ENCODE measurements at places on chromosomes 2 and 18. TPM values are rescaled to one million over a fixed set of nuclear protein-coding genes. Genes with fewer than 3 reads are reported as not detected.

OTOF gene
- not detected for total RNA-seq

DNA sequence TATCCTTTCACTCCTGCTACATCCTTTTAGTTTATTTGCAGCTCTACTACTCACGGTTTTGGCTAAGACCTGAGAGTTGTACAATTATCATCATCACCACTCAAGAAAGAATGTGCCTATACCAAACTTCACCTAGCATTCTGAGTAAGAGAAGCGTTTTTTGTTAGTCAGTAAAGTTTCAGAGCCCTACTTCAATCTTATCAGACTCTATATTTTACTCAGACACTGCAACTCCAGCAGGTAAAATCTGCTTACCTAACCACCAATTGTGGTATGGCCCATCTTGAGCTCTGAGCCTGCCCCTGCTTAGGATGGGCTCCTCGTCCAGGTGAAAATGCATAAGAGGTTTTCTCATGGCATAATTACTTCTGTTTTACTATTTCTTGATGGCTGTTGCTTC is 37.1 kb downstream of the ICOS start:
- H3K4me1 ChIP-seq, result no peaks in the 10 kb centered on the region
- no peaks in the 10 kb centered on the region for H3K27me3 ChIP-seq
- H3K36me3 ChIP-seq, result no peaks in the 10 kb centered on the region
- no peak for DNase-seq
- no peak overlapping the region for H3K27ac ChIP-seq
- H3K4me3 ChIP-seq, result no peak overlapping the region

M1AP gene
- 0.47 TPM for total RNA-seq

GRCh38 chr18:45100321-45101105 is 419.8 kb downstream of the SETBP1 start:
- no peak for DNase-seq
- H3K4me1 ChIP-seq, result peaks cover 26% of the 10 kb centered on the region
- H3K4me3 ChIP-seq, result no peak overlapping the region
- no peaks in the 10 kb centered on the region for H3K36me3 ChIP-seq
- no peaks in the 10 kb centered on the region for H3K27me3 ChIP-seq

- H3K4me3 ChIP-seq, result no peak overlapping the region
- no peak for DNase-seq
- H3K27ac ChIP-seq, result peak overlapping the region; percentile 58
- no peaks in the 10 kb centered on the region for H3K27me3 ChIP-seq
These were observed 20.2 kb downstream of the NFE2L2 start for GRCh38 chr2:177244244-177244771.

DNA sequence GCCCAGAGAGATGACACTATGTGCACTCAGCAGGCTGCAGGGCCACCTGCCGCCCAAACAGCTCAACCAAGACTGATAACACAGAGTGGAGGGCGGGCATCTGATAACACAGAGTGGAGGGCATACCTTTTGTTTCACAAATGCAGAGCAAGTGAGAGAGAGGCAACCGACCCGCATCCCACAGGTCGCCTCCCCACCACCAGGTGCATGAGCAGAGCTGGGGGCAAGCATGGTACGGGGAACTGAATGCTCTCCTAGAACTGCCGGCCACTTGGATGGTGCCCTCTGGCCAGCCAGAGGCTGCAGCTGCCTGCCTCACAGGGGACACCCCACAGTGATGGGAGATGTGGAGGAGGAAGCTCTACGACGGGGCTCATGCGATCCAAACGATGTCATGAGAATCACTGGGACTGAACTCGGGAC is 49.5 kb downstream of the ANO7 start:
- peaks cover 100% of the 10 kb centered on the region for H3K36me3 ChIP-seq
- H3K4me1 ChIP-seq, result no peaks in the 10 kb centered on the region
- H3K4me3 ChIP-seq, result no peak overlapping the region
- DNase-seq, result no peak
- H3K27me3 ChIP-seq, result no peaks in the 10 kb centered on the region

GRCh38 chr2:234500394-234501006 is 3.6 kb upstream of the ARL4C start:
- no peaks in the 10 kb centered on the region for H3K27me3 ChIP-seq
- H3K36me3 ChIP-seq, result no peaks in the 10 kb centered on the region
- H3K27ac ChIP-seq, result no peak overlapping the region
- peaks cover 3% of the 10 kb centered on the region for H3K4me1 ChIP-seq
- DNase-seq, result peak; percentile 53
- H3K4me3 ChIP-seq, result no peak overlapping the region

DNA sequence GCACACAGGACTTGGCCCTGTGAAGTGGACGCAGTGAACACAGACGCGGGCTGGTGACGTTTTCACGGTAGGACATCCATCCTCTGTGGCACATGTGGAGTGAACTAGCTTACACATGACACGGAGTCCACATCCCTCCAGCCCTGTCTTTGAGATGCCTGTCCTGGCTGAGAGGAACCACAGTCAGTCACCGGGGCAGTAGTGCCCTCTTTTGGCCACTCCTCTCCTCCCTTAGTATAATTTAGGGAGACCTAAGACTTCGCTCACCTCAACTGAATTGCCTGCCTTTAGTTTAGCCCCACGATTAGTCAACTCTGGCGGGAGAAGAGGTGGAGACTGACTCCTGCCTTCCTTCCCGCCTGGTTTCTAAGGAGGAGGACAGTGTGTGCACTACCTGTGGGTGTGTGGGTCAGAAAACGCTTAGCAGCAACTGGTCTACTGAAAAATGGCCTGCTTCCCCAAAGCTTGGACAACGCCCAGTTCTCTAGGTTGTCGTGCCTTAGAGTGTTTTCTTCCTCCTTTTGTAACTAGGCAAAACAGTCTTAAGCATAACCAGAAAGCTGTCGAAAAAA is 70.6 kb downstream of the MBP start:
- H3K4me3 ChIP-seq, result no peak overlapping the region
- peak overlapping the region; percentile 67 for H3K27ac ChIP-seq
- H3K36me3 ChIP-seq, result peaks cover 8% of the 10 kb centered on the region
- DNase-seq, result no peak
- H3K4me1 ChIP-seq, result peaks cover 14% of the 10 kb centered on the region

DNA sequence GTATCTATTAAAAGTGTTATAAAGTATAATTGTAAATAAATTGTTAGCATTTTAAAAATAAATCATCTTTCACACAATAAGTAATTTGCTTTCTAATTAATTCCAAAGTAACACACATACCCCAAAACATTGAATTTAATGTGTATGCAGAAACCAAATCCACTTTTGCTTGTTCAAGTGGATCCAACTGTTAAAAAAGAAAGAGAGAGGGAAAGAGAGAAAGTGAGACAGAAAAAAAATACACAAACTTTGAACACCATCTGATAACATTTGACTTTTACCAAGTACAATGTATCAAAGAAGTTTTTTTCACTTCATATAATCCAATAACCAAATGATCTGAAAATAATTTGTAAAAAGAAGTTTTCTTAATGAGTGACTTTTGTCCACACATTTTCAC is 16.6 kb downstream of the C1D start:
- no peaks in the 10 kb centered on the region for H3K4me1 ChIP-seq
- H3K4me3 ChIP-seq, result no peak overlapping the region
- H3K27ac ChIP-seq, result no peak overlapping the region
- DNase-seq, result no peak
- H3K27me3 ChIP-seq, result no peaks in the 10 kb centered on the region

DNA sequence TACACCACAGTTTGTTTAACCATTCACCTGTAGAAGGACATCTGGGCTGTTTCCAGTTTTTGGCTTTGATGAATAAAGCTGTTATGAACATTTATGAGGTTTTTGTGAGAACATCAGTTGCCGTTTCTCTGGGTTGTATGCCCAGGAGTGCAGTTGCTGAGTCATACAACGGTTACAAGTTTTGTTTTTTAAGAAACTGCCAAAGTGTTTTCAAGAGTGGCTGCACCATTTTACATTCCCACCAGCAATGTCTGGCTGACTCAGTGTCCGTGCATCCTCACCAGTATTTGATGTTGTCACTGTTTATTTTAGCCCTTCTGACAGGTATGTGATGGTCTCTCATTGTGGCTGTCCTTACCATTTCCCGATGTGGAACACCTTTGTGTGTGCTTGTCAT is 48.0 kb upstream of the GPR17 start:
- no peaks in the 10 kb centered on the region for H3K27me3 ChIP-seq
- no peaks in the 10 kb centered on the region for H3K36me3 ChIP-seq
- H3K4me3 ChIP-seq, result no peak overlapping the region
- no peaks in the 10 kb centered on the region for H3K4me1 ChIP-seq

GRCh38 chr2:86360776-86361175 is 23.4 kb upstream of the REEP1 start:
- H3K36me3 ChIP-seq, result no peaks in the 10 kb centered on the region
- H3K27me3 ChIP-seq, result no peaks in the 10 kb centered on the region
- no peak overlapping the region for H3K27ac ChIP-seq
- no peaks in the 10 kb centered on the region for H3K4me1 ChIP-seq
- DNase-seq, result no peak
- no peak overlapping the region for H3K4me3 ChIP-seq

FOXD4L1 gene
- 0.71 TPM for total RNA-seq

CEP76 gene
- 5.2 TPM for total RNA-seq

DNA sequence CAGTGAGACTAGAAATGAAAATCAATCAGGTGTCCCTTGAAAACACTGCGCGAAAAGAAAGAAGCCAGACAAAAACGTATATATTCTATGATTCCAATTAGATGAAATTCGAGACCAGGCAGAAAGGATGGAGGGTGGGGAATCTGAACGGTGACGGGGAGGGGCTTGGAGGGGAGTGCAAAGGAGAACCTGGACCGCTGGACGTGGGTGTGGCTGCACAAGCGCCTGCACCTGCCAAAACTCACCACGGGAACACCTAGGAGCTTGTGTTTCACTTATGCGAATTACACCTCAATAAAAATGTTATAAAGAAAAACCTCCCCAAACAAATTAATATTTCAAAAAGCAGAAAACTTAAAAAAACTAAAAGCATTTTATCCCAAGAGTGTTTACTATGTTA is 21.9 kb downstream of the THAP4 start:
- no peak for DNase-seq
- H3K4me3 ChIP-seq, result no peak overlapping the region
- peaks cover 3% of the 10 kb centered on the region for H3K27me3 ChIP-seq
- no peak overlapping the region for H3K27ac ChIP-seq

DNA sequence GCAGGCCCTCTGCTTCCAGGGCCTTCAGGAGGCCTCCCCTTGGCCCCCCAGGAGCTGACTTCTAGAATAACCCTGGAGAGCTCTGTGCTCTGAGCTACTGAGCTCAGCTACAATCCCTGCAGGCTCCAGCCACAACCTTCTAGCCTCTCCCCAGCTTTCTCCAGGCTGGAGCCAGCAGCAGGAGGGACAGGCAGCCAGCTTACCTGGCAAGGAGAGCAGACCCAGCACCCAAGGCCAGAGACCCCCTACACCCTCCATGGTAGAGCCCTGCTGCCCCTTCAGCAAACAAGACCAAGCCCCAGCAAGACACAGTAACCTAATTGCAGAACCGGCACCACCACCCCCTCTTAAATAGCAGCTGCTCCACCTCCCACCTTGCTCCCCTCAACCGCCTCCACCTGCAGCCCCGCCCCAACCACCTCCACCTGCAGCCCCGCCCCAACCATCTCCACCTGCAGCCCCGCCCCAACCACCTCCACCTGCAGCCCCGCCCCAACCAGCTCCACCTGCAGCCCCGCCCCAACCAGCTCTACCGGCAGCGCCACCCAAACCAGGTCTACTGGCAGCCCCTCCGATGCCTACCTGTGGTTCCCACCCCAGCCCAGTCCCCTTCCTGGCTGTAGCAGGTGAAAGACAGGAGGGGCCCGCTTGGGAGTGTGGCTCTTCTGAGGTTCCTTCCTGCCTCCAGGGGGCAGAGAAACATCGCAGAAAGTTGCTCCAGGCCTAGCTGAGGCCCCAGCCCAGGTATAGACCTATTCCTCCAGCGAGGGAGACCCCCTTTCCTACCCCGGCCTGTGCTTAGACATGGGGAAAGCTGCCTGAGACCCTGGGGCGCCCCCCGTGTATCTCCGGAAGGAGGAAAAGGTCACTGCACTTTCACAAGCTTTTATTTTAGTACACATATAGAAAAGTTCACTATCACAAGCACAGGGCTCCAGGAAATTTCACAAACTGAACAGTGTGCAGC is at the start of gene ASTL:
Gene ASTL, minus strand, starts transcription at position 324 of the 967 bp plus-strand sequence. Its CDS starts 66 bp downstream, at position 258.
- DNase-seq, result peak; percentile 84
- peaks cover 10% of the 10 kb centered on the region for H3K4me1 ChIP-seq
- no peaks in the 10 kb centered on the region for H3K36me3 ChIP-seq

PXDN gene
- total RNA-seq, result 44.8 TPM

DNA sequence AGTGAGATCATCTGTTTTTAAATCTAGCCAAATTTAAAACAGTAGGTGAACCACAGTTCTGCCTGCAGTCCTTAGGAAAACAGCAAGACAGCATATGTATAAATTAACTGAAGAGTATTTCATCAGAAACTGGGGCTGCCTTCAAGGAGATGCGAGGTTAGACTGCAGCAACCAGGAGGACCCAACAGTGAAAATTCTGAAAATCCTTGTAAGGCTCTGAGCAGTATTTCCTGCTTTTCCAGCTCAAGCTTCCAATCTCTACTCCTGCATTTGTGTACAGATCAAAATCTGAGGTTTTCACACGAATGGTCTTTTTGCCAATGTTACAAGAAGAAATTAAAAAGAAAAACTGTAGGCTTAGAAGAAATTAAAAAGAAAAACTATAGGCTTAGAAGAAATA is 43.7 kb downstream of the CERKL start:
- no peak overlapping the region for H3K4me3 ChIP-seq
- H3K36me3 ChIP-seq, result no peaks in the 10 kb centered on the region
- no peaks in the 10 kb centered on the region for H3K27me3 ChIP-seq
- no peak for DNase-seq
- no peak overlapping the region for H3K27ac ChIP-seq

ALPP gene
- total RNA-seq, result 3.1 TPM

IL36G gene
- total RNA-seq, result not detected

All from left lung (tissue), 14 donors.